ENCODE measurements at places on chromosomes 11 and 22.

DNA sequence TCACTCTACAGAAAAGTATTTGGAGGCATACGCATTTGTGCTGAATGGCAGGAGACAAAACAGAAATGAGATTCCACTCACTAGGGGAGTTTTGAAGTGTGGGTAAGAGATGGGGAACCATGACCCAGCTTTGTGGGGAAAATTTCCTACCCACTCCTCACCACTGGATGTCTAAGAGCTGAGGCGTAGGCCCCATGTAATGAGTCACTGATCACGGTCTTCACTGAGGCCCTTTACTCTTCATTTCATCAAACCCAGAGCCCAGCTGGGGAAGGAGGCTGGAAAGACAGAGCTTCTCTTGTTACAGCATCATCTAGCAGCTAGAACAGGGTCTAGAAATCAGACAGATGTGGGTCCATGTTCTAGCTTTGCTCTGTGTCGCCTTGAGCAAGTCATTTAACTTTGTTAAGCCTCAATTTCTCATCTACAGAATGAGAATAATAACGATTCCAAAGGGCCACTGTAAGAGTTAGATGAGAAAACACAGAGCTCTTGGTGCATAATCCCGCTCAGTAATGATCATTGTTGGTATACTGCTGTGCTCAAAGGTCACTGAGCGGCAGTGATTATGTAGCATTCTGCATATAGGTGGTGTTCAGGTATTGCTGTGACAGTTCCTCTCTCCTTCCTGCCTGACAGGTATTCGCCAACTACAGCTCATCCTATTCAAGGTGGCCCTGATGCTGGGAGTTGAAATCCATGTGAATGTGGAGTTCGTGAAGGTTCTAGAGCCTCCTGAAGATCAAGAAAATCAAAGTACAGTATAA, 97.2 kb downstream of the MICAL2 start:
- no peak for DNase-seq

DNA sequence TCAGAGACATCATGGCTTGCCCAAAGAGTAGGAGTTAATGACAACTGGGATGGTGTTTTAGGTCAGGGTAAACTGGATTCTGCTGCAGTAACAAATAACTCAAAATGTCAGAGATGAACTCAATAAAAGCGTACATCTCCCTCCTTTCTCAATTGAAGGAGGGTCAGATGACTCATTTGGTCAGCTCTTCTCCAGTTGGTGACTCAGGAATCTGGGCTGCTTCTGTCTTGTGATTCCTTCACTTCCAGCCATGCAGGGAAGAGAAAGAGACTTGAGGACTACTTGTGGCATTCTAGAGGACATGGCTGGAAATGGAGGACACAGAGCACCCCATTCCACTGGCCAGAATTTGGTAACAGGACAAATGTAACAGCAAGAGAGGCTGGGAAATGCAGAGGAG, 3.2 kb upstream of the SYT13 start:
- no peak for DNase-seq

DNA sequence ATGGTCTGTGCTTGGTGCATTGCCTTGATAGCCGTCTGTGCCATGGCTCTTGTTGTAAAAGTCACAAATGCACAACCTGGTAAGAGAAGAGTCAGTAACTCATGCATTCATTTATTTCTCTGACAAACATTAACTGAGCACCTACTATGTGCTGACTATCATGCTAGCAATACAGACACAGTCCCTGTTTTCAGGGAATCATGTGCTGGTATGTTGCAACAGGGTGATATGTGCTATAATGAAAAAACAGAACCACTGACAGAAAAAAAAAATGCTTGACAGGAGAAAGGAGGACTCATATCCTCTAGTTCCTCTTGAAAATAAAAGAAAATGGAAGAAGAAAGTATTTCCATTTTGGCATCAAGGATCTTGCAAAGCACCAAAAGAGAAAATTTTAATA, 34.5 kb upstream of the RAPSN start:
- DNase-seq = no peak

GRCh38 chr11:94325681-94326080, 21.3 kb downstream of the IZUMO1R start:
- peak; percentile 3 for DNase-seq

DNA sequence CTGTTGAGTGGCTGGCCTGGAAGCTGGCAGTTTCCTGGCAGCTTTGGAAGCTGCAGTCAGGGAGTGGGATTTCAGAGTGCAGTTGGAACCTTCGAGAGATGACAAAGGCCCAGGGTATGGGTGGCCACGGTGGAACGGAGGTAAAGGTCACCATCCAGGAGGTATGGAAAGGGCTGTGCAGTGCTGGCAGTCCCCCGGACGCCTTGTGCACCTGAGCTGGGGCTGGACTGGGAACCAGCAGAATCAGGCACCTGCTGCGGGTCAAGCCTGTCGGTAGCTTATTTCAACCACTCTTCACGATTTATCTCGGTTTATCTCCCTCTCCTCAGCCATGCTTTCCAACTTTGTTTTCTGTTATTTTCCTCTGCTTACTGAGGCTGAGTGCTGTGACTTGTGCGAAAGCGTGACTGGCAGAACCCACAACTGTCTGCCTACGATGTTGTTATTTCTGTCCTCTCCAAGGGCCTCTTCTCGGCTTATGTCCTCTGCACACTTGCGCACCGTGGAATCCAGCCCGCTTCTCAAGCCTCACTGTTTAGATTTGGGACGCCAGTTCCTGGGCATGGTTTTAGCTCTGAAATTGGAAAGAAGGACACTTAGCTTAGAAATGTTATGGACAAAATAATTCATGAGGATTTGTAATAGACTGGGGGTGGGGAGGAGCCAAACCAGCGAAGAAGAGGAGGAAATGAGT, 24.0 kb upstream of the ATXN10 start:
- no peak for DNase-seq

DNA sequence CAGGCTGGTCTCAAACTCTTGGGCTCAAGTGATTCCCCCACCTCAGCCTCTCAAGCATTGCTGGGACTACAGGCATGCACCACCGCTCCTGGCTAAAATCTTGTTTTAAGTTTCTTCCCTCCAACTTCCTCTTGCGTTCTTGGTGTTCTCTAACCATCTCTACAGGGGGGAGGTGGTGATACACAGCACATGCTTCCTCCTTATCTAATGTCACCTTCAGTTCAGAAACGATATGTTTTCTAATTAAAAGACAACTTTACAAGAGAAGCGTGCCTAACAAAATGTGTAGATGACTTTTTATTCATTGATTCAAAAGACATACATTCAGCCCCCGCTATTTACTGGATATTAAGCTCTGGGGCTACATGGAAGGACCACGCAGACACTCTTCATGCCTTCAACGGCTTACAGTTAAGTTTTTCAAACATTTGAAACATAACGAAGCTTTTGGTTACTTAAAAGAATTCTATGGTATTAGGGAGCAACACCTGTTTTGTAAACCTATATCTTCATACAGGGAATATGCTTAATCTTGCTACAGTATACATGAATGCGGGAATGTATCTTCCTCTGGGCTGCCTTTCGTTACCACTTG, 933 bp upstream of the DLAT start:
- no peak for DNase-seq

GRCh38 chr11:61896665-61897386, 5.5 kb upstream of the FADS3 start:
- no peak for DNase-seq

DNA sequence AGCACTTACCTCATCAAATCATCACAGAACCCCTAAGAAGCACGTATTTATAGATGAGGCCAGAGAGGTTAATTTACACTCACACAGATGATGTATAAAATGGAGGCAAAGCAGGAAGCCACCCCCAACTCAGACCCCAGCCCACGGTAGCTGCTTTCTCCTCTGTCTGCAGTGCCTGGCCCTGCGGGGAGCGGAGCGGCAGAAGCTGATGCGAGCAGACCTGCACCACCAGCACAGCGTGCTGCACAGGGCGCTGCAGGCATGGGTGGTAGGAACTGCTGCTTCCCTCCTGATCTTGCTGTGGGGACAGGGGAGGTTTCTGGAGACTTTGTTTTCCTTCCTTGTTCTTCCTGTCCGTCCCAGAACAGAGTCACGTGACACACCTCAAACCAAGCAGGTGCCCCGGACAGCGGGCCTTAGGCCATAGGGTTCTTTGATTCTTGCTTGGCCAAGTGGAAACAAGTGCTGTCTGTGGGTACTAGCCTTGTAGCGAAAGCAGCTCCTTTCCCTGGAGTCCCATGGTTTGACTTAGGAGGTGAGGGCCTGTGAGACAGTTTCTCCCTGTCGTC, 57.8 kb downstream of the PISD start:
- DNase-seq = no peak

DNA sequence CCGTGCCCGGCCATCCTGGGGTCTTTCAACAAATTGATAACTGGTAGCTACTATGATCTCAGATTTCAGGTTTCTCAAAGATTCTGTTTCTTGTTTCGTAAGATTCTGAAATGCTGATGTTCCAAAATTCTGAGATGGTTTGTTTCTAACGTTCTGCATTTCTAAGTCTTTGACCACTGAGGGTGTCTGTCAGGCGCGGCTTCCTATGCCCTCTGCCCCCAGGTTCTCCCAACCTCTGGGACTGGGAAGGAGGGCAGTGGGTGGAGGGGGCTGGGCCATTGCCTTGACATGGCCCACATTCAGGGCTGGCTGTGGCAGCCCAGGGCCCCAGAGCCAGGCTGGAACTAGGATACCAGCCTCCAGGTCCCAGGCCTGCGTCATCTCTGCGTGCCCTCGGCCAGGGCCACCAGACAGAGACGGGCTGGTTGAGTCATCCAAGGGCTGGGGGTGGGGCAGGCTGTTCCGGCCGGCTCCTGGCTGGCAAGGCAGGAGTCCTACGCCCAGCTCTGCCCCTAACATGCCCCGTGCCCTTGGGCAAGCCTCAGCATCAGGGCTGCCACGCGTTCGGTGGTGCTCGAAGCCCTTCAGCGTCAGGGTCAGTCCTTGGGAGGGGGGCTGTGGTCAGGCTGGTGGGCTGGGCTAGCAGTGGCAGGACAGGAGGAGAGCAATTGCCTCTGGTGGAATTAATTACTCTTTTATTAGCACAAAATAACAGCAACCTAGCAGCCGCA, 5.2 kb downstream of the TMEM134 start:
- no peak for DNase-seq

Measured in stimulated activated CD4-positive, alpha-beta T cell treated with anti-CD3 and anti-CD28 coated beads, TNF-alpha, amount 100 ng/mL, for 4 hours (primary cell).